ENCODE measurements at places on chromosomes 1 and 21. TPM values are rescaled to one million over a fixed set of nuclear protein-coding genes. Genes with fewer than 3 reads are reported as not detected.

GRCh38 chr1:180691322-180691913 lies 59.6 kb downstream of the XPR1 start:
- no peak for DNase-seq

- no peak for DNase-seq
Measured at GRCh38 chr1:185463433-185463832, 146.4 kb upstream of the IVNS1ABP start.

Gene SPOCD1
- 0.63 TPM for total RNA-seq

Gene ACTL8
- total RNA-seq = not detected

- DNase-seq = no peak
Measured at GRCh38 chr1:76053021-76053420, 21.5 kb upstream of the ST6GALNAC3 start.

Gene RGS4
- 36.7 TPM for total RNA-seq

Gene MTF2
- total RNA-seq = 13.6 TPM

- no peak for DNase-seq
Measured at GRCh38 chr1:160953030-160953429, 1.6 kb downstream of the ITLN2 start.

GRCh38 chr21:15050568-15051377 lies 14.0 kb downstream of the NRIP1 start:
- no peak for DNase-seq

DNA sequence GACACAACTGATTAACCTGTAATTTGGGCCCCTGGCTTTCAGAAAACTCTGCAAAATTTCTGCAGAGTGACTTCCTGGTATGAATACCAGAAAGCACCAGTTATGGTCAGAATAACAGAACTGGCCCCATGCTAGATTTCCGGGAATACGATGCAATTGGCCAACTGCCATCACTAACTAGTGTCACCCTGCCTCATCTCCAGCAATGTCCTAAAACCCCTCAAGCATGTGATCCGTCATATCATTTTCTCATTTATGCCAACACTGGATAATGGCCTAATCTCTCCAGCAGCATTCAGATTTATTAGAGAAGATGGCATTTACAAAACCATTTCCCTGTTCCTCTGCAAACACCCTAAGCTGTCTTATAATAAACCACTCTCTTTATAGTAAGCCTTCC lies 15.4 kb downstream of the KAZN start:
- DNase-seq = no peak
